ENCODE measurements at places on chromosomes 4 and X.

GRCh38 chr4:150501009-150501727 lies 80.8 kb upstream of the MAB21L2 start:
- no peak for DNase-seq

GRCh38 chr4:85828027-85828890 lies 353.3 kb downstream of the ARHGAP24 start:
- no peak for DNase-seq

DNA sequence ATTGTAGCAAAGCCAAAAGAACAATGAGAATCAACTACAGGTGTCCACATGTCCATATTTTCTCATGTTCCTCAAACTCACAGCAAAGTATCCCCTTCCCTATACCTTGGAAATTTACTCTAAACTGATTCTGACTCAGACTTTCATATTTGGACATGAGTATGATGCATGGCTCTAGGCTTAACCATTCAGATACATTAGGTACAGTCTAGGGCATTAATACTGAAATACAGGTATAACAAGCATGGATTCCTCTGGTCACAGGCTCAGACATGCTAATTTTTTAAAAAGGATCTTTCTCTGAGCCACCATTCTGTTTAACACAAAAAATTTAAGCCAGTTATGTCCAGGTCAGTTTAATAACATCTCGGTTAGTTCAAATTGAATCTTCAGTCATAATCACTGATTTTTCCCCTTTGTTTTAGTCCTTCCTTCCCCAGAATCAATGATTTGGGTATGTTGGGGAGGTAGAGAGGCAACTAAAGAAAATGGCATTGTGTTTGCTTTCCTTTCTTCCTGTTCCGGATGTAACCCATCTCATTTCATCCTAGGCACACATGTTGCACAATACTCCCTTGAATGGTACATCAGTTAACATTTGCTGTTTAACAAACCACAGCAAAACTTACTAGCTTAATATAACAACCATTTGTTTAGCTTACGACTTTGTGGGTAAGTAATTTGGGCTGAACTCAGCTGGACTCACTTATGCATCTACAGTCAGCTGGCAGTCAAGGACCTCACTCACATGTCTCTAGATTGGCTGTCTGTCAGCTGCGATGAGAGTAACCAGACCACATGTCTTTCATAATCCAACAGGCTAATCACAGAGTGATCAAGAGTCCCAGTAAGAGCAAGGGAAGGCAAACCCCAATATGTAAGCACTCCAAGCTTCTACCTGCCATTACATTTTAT lies 75.3 kb upstream of the GRIA3 start:
- no peak for DNase-seq

DNA sequence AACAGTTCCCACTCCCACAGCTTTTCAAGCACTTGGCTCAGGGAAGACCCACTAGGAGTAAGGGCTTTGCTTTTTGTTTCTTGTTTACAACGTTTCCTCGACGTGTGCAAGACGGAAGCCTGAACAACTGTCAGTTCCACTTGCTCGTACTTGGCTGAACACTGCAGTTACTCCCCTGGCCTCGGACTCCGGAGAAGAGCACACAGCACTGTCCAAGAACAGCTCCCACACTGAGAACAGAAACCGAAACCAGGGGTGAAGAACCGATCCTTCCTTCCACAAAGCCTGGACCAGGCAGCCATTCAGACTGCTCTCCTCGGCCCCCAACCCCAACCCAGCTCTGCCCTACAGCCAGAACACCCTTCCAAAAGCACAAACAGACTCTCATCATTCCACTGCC lies 25.5 kb downstream of the IRF2 start:
- no peak for DNase-seq

DNA sequence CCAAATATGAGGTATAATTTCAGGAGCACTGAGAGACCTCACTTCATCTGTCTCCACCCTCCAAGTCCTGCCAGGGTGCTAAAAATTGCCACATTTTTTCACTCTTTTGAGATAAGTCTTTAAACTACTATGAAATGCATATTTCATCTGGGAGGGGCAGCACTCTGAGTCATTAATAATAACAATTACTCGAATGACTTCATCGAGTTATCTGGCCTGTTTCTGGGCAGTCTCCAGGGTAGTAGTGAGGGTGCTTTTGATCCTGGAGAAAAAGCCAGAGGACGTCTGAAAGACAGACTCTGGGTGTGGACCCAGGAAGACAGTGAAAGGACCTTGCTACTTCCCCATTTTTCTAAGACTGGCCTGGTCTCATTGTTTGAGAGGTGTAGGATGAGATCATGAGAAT lies 42.3 kb upstream of the SRD5A3 start:
- no peak for DNase-seq

GRCh38 chrX:47745416-47745815 lies 86.4 kb upstream of the UXT start:
- no peak for DNase-seq

DNA sequence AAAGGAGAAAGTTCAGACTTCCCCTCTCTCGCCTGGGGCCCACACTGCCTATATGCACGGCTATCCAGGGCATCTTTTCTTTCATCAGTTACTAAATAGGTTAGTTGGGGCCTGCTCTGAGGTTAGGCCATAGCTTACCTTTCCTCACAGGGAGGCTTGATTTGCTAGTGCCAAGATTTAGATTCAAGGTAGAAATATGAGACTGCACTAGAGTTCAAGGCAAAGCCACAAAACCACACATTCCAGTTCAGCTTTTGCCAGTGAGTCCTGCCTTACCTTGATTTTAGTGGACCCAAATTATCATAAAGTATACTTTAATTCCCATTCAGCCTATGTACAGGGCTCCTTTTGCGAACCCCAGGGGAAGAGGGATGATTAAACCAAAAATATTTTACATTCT lies 762.8 kb downstream of the PDHA2 start:
- DNase-seq = no peak

GRCh38 chrX:149462849-149463248 lies 42.3 kb downstream of the IDS start:
- DNase-seq = no peak

- no peak for DNase-seq
Measured at GRCh38 chrX:9903146-9903545, 64.0 kb upstream of the CLDN34 start.

DNA sequence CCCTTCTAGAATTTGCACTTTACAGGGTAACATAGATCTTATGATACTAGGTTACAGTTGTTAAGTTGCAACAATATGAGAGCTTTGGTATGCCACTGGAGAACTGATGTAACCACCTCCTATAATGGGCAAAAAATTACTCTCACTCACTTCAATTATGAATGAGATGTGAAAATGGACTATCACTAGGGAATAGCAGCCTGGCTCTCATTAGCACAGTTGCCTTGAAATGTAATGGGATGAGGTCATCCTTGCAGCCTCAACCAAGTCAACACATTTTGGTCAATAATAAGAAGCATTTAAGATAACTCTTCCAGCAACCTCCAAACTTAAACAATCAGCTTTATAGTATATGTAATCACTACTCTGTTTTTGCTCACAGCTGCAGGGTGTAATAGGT lies 69.4 kb downstream of the TBC1D9 start:
- no peak for DNase-seq

- DNase-seq = no peak
Measured at GRCh38 chr4:186584912-186585311, 29.5 kb upstream of the MTNR1A start.

DNA sequence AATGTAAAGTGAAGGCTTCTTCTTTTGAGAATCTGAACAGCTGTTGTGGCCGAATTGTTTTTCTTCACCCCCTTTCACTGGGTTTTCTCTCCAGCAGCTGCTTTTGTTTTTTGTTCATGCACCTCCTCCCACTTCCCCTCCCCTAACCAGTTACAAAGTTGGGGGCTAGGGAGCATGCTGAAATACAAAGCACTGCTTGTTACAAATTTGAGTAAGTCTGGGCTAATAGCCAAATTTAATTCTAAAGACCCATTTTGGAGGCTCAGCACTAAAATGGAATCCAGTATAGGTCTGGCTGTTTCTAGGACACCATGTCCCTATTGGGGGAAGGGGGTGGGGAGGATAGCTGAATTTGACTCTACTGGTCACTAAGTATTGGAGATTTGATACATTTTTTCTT lies 89.2 kb upstream of the GPM6B start:
- no peak for DNase-seq

GRCh38 chrX:72297953-72298730 lies 7.6 kb downstream of the CITED1 start:
- no peak for DNase-seq

- no peak for DNase-seq
Measured at GRCh38 chrX:18179446-18179845, 41.2 kb downstream of the BEND2 start.

- DNase-seq = no peak
Measured at GRCh38 chr4:37757121-37757520, 69.4 kb upstream of the PGM2 start.

DNA sequence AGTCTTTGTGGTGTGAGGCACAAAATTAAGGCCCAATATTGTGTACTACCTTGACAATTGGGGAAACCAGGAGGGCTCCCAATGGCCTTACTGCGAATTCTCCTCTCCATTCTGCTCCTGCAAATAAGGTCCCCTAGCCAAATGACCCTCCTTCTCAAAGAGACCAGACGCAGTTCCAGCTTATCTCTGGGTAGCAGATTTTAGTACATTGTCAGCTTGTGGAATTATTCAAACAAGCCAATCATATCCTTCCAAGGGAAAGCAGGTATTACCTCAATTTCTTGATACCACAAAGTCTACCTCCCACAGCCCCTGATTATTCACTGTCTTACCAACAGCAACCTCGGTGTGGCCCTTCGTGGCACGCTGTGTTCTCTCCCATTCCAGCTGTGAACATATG lies 7.8 kb upstream of the ZBTB33 start:
- DNase-seq = no peak

DNA sequence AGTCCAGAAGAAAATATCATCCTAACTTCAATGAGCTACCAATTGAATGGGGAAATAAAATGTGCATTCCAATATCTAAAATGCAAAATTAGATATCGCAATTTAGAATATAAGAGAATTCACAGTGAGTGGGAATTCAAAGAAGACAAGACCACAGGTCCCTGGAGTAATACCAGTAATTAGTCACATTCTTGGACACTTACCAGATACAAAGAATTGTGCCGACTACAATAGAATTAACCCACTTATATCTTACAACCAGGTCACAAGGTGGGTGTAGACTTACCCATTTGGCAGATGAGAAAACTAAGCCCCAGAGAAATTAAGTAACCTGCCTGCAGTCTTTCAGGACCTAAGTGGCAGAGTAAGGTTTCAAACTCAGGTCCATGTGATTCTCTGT lies 84.3 kb upstream of the C1QTNF7 start:
- no peak for DNase-seq

- no peak for DNase-seq
Measured at GRCh38 chr4:8201321-8201781, 2.3 kb downstream of the SH3TC1 start.

DNA sequence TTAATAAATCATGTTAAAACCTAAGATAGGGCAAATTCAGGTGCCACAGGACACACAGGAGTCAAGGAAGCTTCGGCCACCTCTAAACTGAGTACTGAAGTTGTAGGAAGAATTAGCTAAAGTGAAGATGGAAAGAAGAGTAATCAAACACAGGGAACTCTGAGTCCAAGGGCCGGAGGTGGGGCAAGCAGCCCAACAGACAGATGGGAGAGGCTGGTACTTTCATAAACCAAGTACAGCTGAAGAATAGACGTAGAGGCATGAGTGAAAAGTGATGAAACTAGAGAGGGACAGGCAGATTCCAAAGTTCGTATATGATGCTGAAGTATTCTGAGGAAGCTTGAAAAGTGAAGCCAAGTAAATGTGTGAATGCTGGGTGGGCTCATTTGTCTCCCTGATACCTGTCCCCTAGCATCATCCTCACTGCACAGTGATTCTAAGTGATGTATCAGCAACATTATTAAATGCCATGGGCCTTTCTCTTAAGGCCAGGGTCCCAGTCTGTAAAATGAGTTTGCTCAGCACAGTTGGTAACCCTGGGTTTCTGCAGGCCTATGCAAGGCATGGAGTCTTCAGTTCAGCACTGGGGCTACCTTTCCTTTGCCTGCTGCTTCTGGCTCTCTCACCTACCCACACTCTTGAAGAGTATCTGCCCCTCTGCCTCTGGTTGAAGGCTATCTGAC lies 203.3 kb downstream of the NR3C2 start:
- DNase-seq = no peak

DNA sequence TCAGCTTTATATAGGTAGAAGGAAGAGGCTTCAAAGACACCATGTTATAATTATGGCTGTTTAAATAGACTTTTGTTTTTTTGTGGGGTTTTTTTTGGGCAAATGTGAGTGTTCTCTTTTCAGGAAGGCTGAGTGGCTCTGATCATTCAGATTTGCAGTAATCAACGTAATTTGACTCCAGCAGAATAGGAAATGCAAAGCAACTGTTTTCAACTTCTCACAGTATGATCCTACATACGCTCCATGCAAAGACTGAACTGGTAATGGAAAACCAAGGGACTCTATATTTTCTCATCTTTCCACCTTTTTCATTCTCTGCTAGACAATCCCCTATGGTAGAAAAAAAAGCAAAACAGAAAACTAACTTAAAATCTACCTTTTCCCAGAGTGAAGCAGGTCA lies 10.8 kb downstream of the ADH1B start:
- DNase-seq = no peak

DNA sequence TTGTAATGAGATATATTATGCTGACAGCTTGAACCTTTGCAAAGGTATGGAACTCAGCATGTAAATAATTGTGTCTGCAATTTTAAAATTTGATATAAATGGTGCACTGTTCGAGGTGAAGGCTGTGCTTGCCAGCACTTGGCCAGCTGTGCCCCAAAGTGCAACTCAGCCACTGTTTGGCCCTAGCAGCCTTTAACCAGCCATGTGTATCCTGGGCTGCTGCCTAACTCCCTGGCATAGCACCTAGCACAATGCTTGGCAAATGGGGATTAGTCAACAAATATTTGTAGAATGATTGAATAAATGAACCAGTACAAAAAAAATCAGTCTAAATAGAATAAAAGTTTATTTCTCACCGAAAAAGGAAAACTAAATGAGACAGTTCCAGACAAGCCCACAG lies 83.8 kb upstream of the ZIC3 start:
- DNase-seq = no peak

GRCh38 chr4:159191989-159192388 lies 89.1 kb downstream of the RAPGEF2 start:
- DNase-seq = no peak

DNA sequence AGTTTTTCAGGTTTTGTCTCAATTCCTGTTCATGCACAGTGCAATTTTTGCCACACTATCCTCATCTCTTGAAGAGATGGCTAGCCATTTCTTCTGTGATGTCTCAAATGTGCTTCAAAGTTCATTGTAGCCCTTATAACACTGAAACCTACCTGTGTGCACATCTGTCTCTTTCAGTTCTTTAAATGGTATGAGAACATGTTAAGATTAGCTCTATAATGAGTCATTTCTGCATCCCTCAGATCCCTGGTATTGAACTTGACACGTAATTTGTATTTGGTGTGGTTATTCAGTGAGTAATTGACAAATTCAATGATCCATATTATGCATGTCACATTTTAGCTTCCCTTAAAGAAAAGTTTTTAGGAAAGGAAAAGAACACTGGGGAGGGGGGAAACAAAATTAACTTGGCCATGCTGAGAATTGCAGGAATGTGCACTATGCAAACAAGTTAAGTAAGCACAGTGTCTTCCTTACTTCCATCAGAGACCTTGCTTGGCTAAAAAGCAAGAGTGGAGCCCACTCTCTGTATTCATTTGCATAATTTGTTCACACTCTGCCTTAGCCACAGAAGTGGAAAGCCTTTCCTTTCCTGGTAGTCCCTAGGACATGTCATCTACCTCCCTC lies 659.8 kb upstream of the MAGEB2 start:
- DNase-seq = no peak

All from dorsolateral prefrontal cortex (tissue), 122 donors.